RWPE1 (cell line): ENCODE measurements at places on chromosomes 12 and 14.
A peak's percentile ranks its signal among the peaks of the same experiment; 100 is the strongest.

- no peak for DNase-seq
These were observed 14.8 kb upstream of the AACS start for GRCh38 chr12:125050446-125050845.

DNA sequence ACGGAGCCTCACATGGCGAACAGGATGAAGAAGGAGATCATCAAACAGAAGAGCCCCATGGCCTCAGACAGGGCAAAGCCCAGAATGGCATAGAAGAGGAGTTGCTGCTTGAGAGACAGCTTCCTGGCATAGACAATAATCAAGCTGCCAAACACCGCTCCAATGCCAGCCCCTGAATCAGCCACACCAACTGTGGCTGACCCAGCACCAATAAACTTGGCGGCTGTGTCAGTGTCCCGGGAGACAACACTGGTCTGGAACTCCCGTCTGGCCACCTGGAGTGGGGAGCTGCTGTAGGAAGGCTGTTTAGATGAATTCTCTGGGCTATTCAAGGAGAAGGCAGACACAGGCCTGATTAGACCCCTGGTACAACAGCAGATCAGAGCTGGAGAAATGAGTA, 100.1 kb downstream of the HEATR5A start:
- no peak for DNase-seq

GRCh38 chr14:35687335-35687939, 121.7 kb downstream of the RALGAPA1 start:
- peak; percentile 41 for DNase-seq

DNA sequence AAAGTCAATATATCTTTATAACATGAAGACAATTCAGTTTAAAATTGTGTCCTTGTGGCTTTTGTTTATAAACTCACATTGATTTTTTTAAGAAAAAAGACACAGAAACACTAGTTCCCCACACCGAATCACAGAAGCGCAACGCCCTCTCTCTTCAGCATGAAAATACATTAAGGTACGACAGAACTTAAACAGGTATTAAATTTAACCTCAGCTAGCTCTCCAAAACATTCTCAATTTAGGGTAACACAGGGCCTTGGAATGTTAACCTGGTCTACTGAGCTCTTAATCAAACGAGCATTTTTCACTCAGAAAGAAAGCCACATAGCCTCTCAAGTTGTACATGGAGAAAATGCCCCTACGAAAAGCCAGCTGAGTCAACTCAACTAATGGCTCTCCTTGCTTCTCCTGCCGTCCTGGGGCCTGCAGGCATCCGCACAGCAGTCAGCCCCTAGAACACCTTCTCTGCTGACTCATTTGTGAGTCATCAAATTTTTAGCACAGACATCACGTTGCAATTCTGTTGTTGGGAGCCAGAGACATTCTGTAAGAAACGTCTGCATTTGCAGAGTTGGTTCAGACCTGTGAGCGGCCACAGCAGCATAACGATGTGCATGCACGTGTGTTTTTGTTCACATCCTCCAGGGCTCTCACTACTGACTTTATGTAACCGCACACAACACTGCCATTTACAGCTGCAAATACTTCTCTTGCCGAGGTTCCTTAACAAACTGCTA, 141.6 kb downstream of the ITPR2 start:
- DNase-seq, result peak; percentile 86

DNA sequence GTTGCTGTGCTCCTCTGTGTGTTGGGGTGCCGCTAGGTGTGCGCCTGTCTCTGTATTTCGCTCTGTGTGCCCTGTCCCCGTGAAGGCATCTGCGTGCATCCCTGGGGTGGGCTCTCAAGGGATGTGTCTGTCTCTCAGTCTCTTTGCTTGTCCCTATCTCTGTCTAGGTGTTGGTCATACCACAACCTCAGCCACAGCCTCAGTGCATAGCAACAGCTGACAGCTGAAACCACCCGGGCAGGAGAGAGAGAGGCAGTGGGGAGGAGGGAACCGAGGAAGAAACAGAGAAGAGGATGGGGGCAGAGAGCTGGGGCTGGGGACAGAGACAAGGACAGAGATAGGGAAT, 953 bp upstream of the NXPH4 start:
- DNase-seq, result no peak

- DNase-seq, result peak; percentile 80
These were observed 27.1 kb upstream of the MTERF2 start for GRCh38 chr12:107014055-107014454.

DNA sequence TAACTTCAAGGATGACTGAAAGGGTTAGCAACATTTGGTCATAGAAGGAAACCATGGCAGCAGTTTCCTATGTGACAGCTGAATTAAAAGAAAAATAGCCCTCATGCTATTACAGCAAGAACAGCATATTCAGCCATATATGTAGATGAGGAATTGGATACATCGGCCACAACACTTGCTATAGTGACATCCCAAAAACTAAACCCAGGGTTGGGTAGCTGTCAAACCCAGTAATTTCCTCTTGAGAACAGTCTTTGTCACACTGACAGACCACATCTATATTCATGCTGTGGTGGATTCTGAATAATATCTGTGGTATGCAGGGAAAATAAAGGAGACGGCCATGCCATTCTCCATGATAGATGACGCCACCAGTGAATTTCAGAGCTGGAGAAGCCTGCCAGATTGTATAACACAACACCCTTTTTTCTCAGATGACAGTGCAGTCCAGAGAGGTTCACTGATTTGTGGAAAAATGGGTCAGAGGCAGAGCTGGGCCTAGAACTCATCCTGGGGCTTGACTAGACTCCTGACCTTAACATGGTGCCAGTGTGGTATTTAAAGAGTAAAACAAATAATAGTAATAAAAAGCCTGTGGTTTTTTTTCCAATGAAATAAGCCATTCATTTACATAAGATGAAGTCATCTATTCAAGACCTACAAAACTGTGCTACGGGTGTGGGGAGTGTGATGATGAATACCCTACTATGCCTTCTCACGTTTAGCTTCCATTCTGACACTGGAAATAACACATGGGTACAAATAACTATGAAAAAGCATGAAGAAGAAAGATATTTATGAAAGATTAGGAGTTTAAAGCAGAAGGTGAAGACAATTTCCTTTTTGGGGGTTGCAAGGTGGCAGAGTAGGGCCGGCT, 32.3 kb downstream of the EFCAB11 start:
- peak; percentile 7 for DNase-seq

- no peak for DNase-seq
These were observed 370.6 kb downstream of the KCNH5 start for GRCh38 chr14:62674563-62675237.

- no peak for DNase-seq
These were observed 25.1 kb upstream of the WNK1 start for GRCh38 chr12:727321-727720.

- no peak for DNase-seq
These were observed 19.0 kb downstream of the ADAM20 start for GRCh38 chr14:70515811-70516210.

GRCh38 chr12:29572464-29572863, 75.0 kb upstream of the OVCH1 start:
- DNase-seq, result no peak

- no peak for DNase-seq
These were observed 1.9 kb downstream of the RNASE7 start for GRCh38 chr14:21043974-21044618.

GRCh38 chr14:34872822-34873588, 2.2 kb downstream of the BAZ1A start:
- DNase-seq, result peak; percentile 68

- DNase-seq, result no peak
These were observed 150.6 kb upstream of the HIF1A start for GRCh38 chr14:61544448-61545330.

DNA sequence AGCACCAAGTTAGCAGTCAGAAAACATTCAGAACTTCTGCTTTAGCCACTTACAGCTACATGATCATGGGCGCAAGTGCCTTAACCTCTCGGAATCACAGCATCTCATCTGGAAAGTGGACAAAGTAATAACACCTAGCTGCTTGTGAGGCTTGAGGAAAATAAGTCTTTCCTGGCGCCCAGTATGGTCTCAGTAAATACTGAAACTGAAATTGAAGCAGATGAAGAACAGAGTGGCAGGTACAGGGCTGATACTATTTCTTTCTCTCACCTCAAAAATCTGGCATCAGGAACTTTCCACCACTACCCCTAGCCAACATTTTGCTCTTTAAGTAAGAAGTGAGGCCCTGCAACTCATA, 129.7 kb upstream of the FUT8 start:
- DNase-seq, result no peak
